ENCODE measurements at places on chromosomes 1 and 21.

DNA sequence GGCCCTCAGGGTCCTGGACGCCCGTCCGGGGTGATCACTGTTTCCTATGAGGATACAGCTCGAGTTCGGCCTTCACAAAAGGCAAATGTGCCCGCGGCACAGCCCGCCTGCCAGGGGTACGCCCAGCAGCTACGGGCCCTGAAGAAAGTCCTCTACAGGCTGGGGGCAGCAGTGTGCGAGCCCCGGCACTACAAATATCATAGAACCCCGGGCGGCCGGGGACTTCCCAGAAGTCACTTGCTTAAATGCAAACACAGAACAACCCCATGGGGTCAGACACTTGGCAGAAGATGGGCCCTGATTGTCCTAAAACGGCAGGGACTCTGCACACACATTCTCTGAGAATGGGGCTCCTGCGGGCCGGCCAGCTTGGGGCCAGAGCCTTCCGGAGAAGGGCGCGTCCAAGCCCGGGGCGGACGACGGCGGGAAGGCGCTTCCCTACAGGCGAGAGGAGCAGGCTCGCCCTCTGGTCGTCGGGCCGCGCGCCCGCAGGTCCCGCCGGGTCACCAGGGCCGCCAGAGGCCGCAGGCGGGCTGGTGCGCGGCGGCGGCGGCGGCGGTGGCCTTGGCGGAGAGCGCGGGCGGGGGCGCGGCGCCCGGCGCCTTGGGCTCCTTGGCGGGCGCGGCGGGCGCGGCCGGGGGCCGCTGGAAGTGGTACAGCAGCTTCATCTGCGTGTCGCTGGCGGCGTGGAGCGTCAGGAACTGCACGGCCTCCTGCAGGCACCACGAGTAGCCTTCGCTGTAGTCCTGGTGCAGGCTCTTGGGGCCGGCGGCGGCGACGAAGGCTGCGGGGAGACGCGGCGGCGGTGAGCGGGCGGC is 888 bp downstream of the HES5 start:
- no peak for DNase-seq

- DNase-seq = no peak
These were observed 908 bp downstream of the S100A6 start for GRCh38 chr1:153534925-153535241.

- DNase-seq = no peak
These were observed 19.7 kb upstream of the ALDH9A1 start for GRCh38 chr1:165717918-165718515.

DNA sequence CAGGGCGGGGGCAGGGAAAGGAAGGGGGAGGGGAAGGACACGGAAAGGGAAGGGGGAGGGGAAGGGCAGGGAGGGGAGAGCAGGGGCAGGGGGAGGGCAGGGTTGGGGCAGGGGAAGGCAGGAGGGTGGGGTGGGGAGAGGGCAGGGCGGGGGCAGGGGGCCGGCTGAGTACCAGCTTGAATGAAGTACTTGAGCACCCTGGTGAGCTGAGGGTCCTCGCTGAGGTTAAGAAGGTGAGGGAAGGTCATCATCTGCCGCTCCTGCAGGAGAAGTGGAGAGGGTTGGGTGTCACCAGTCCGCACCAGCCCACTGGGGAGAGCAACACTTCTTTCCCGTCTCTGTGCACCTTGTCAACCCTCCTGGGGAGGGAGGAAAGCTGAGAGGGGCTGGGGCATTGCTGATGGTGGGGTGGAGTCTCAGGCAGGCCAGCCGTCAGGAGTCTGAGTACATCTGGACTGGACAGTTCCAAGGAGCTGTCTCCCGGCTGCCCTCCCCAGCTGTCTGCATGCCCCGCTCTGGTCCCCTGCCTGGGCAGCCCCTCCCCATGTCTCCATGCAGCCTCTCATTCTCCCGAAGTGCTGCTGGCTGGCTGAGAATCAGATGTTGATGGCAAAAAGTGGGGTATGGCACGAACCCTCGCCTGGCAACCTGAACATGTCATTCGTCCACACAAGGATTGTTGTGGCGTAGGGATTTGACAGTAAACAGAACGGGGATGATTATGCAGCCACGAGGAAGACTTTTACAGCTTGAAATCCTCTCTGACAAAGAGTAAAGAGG is 70.0 kb downstream of the SCCPDH start:
- no peak for DNase-seq

- no peak for DNase-seq
These were observed 99.6 kb downstream of the APP start for GRCh38 chr21:26070822-26071425.

GRCh38 chr21:15627823-15628222 is 102.0 kb upstream of the USP25 start:
- DNase-seq = no peak

DNA sequence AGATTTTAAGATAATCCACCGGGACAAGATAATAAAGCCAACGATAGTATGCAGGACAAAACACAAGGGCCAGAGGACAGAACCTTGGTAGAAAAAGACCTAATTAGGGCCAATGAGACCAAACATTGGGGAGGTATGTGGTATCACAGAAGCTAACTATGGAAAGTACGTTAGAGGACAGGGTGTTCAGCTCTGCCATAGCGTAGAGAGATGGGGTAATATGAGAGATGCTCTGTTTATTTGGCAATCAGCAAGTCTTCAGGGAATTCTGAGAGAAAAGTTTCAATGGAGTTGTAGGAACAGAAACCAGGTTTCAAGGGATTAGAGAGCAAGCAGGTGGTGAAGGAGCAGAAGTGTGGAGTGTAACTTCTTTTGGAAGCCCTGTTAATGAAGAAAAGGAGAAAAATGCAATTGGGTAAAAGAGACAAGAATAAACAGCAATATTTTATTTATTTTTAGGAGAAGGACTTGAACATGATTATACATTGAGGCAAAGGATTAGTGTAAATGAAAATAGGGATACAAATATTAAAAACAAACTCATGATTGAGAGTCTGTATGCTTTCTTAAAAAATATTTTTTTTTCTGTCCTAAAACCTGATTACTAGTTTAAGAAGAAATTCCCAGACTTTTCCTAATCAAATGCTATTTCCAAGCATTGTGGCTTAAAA is 24.0 kb downstream of the EEIG2 start:
- no peak for DNase-seq

GRCh38 chr1:76218888-76219287 is 144.3 kb downstream of the ST6GALNAC3 start:
- no peak for DNase-seq

GRCh38 chr1:3127738-3128137 is 58.7 kb downstream of the PRDM16 start:
- DNase-seq = no peak

DNA sequence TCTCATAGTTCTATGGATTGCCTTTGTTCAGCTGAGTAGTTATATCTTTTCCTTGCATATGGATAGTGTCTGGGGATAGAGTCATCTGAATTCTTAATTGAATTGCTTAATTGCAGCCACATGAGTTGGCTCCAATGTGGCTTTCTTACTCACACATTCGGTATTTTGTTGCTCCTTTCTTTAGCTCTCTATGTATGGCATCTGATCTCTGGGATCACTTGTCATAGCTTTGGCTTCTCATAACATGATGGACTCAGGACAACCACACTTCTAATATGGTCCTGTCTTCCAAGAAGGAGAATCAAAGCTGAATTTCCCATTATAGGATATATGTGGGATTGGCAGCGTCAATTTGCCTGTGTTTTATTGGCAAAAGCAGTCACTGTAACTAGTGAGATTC is 716.2 kb downstream of the NCAM2 start:
- DNase-seq = no peak

DNA sequence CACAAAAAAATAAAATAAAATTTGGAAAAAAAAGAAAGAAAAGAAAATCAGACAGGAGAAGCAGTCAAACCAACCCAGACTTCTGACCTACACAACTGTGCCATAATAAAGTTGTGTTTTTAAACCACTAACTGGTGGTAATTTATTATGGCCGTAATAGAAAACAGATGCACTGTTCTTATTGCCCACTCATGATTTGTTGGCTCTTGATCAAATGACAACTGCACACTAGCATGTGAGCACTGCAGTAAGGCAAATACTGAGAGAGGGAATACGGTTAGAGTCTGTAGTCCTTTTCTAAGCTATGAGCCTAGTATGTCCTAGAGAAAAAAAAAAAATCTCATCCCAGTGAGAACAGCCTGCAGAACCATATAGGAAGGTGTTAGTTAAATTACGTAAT is 61.2 kb upstream of the TNR start:
- DNase-seq = no peak

GRCh38 chr1:157240495-157241184 is 102.4 kb upstream of the ETV3 start:
- DNase-seq = no peak

DNA sequence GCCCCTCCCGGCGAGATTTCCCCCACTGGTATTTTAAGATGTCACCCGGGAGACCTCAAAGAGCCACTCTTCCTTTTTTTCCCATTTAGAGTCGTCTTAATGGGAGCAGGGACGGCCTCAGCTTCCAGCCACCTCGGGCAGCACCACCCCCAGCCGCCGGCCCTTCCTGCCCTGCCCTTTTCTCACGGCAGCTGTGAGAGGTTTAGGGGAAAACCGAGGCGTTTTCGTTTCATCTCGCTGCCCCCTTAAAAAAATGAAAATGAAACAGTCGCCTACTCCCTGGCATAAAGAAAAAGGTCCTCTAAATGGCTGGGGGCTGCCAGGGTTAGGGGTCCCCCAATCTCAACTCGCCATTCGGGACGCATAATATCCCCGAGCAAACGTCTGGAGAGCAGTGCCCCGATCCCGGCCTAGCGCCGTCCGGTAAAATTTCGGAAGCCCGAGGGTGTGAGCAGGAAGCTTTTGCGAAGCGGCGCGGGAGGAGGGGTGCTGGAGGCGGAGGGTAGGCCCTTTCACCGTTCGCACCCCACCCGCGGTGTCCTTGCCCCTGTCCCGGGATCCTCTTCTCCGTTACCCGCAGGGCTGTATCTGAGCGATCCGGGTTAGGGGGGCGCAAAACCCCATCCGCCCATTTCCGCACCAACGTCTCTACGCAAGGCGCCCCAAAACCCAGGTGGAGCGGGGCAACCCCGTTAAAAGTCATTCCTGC is 1.2 kb downstream of the RUNX3 start:
- no peak for DNase-seq

GRCh38 chr1:86491171-86491950 is 22.6 kb downstream of the CLCA1 start:
- DNase-seq = no peak

- DNase-seq = no peak
These were observed 54.1 kb downstream of the C8A start for GRCh38 chr1:56908619-56909221.

GRCh38 chr1:1602304-1602967 is 2.5 kb upstream of the FNDC10 start:
- DNase-seq = no peak

GRCh38 chr21:31660259-31660565 is 719 bp downstream of the SOD1 start:
- no peak for DNase-seq

DNA sequence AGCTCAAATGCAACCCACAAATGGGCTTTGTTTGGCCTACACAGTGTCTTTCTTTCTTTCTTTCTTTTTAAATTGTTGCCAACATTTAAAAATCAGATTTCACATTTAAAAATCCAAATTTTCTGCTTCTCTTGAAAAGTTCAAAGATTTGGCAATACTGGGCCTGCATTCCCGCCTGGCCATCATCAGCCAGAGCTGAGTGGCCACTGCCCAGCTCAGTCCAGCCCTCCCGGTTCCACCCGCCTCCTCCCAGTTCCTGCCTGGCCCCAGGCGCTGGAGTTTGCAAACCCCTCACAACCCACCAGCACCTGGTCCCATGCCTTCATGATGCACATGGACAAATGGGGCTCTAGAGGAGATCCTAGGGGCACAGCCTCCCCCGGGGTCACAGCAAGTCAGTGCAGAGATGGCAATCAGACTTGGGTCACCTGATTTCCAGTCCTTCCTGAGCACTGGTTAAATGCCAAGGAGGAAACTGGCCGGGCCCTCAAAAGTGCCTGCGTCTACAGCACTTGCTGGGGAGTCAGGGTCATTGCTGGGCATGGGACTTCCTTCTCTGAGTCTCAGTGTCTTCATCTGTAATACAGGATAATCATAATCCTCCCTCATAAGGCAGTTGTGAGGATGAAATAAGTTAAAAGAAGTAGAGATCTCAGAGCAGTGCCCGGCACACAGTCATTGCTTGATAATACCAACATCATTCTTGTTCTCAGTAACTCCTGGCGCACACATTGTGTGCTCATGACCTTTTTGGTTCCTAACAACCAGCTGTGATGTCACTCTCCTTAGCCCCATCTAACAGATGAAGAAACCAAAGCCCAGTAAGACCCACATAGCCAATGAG is 41.0 kb upstream of the LAPTM5 start:
- DNase-seq = no peak

DNA sequence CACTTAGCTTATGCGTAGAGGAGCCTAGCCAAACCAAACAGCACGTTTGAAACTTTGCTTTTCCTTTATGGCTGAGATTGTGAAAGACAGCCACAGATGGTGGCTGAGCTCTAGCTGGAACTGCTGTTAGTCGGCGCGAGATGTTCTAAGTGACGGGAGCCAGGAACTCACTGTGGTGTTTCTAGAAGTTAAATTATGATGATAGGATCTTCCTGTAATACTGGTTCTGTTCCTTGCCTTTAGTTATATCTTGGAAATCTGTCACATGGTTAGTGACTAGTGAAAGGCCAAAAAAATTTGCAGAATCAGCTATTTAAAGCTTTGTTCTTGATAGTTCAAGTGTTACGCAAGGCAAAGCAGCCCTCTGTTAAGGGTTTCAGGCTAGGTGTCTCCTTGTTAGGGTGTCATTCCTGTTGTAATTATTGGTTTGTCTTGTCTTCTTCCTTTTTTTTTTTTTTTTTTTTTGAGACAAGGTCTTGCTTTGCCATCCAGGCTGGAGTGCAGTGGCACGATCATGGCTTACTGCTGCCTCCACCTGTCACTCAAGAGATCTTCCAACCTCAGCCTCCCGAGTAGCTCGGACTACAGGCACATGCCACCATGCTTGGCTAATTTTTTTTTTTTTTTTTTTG is 22.6 kb downstream of the AK4 start:
- DNase-seq = no peak

GRCh38 chr1:220786057-220786336 is 716 bp upstream of the MTARC1 start:
- DNase-seq = no peak

- DNase-seq = no peak
These were observed 577 bp downstream of the IKBKE start for GRCh38 chr1:206470692-206471414.

DNA sequence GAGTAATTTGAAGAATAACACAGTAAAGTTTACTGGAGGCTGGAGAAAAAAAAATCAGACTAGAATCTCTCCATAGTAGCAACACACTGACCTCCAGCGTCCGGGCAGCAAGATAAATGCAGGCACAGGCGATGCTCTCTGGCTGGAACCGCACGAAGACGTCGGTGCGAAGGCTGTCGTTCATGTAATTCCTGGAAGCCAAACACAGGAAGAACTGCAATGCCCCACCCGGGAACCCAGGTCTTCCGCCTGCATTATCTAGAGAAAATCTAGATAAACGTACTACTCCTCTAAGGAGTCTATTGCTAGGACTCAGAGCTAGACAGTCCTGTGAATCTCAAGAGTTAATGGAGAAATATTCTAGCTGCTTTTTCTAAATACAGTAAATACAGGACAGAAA is 8.5 kb downstream of the CCNL2 start:
- DNase-seq = no peak

- DNase-seq = no peak
These were observed 8.1 kb upstream of the RNF187 start for GRCh38 chr1:228478912-228479711.

GRCh38 chr1:20534659-20535417 is 17.5 kb upstream of the FAM43B start:
- DNase-seq = no peak

- DNase-seq = no peak
These were observed 2.4 kb downstream of the CTPS1 start for GRCh38 chr1:40981691-40982448.

- no peak for DNase-seq
These were observed 39.4 kb downstream of the NDUFS5 start for GRCh38 chr1:39065542-39065941.

All from stimulated activated CD8-positive, alpha-beta memory T cell treated with anti-CD3 and anti-CD28 coated beads, Interleukin-15, amount 100 ng/mL, for 24 hours (primary cell).